Left lobe of liver (tissue), 2 donors: ENCODE measurements at places on chromosomes 6 and 20. TPM values are rescaled to one million over a fixed set of nuclear protein-coding genes. Genes with fewer than 3 reads are reported as not detected.

SLC32A1 gene
- not detected for total RNA-seq

BANF2 gene
- total RNA-seq = not detected

IFT52 gene
- 4.4 TPM for total RNA-seq

OR2H1 gene
- not detected for total RNA-seq

COL21A1 gene
- total RNA-seq = 0.43 TPM

KCNS1 gene
- total RNA-seq = not detected

LCA5 gene
- 0.45 TPM for total RNA-seq

HLA-DQA1 gene
- total RNA-seq = 1.2 TPM

LY6G6C gene
- total RNA-seq = not detected

PSORS1C2 gene
- total RNA-seq = not detected

ZNF165 gene
- total RNA-seq = 0.53 TPM

OPRL1 gene
- total RNA-seq = 0.15 TPM

FRK gene
- total RNA-seq = 12.6 TPM

MUCL3 gene
- total RNA-seq = not detected

RRBP1 gene
- 191 TPM for total RNA-seq

HLA-DMA gene
- total RNA-seq = 6.6 TPM

LAMA4 gene
- total RNA-seq = 2.8 TPM

HAO1 gene
- total RNA-seq = 224 TPM

PTK6 gene
- total RNA-seq = 12.0 TPM

GNAS-AS1 gene
- 0.35 TPM for total RNA-seq

TFB1M gene
- total RNA-seq = 22.2 TPM

ADGRB3 gene
- total RNA-seq = 0.38 TPM

HSPA1L gene
- 0.60 TPM for total RNA-seq

GLP1R gene
- total RNA-seq = not detected

KCNQ5 gene
- not detected for total RNA-seq

SOBP gene
- 1.7 TPM for total RNA-seq

CCDC170 gene
- 0.45 TPM for total RNA-seq

RBM39 gene
- 102 TPM for total RNA-seq

SLC22A3 gene
- 34.5 TPM for total RNA-seq

MLN gene
- not detected for total RNA-seq

LY86 gene
- total RNA-seq = 0.63 TPM

IMPG1 gene
- total RNA-seq = not detected

NFYA gene
- total RNA-seq = 7.7 TPM

RFX6 gene
- total RNA-seq = not detected

CST4 gene
- not detected for total RNA-seq

LINC00237 gene
- not detected for total RNA-seq

KHDC1L gene
- total RNA-seq = not detected

GUCA1A gene
- total RNA-seq = not detected

DAAM2 gene
- 6.0 TPM for total RNA-seq

CCN2 gene
- total RNA-seq = 6.7 TPM

STMND1 gene
- total RNA-seq = not detected

AMD1 gene
- total RNA-seq = 14.3 TPM

AP5S1 gene
- total RNA-seq = 9.7 TPM

CLVS2 gene
- not detected for total RNA-seq

DZANK1 gene
- 0.55 TPM for total RNA-seq

COL11A2 gene
- total RNA-seq = 0.55 TPM

LGSN gene
- total RNA-seq = 1.0 TPM

SIRPD gene
- total RNA-seq = not detected

SLC22A16 gene
- total RNA-seq = not detected

PRR18 gene
- 2.0 TPM for total RNA-seq

RIMS1 gene
- not detected for total RNA-seq

GLO1 gene
- total RNA-seq = 36.7 TPM

ZNF334 gene
- total RNA-seq = 1.9 TPM

PLA2G7 gene
- 1.7 TPM for total RNA-seq

CRISP2 gene
- total RNA-seq = not detected
